ENCODE measurements at places on chromosomes 3 and 15.

- DNase-seq, result no peak
Observed at GRCh38 chr3:11878837-11879236, 32.2 kb upstream of the TAMM41 start.

DNA sequence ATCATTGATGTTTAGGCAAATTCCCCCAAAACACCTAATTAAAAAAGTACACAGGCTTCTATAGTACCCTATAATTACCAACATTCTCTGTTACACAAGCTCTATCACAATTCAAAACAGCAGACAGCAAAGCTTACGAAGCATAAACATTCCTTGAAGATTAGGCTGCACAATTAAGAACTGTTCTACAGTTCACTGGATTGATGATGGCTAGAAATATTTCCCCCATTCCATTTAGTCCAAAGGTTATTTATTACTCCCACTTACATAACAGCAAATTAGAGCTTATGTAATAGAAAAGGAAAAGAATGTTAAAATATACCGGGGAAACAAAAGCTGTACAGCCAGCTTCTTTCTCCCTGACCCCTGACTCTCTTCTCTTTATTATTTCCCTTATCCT, 49.3 kb downstream of the UACA start:
- DNase-seq, result no peak

GRCh38 chr15:96053031-96053780, 277.3 kb upstream of the NR2F2 start:
- DNase-seq, result no peak

- no peak for DNase-seq
Observed at GRCh38 chr15:68417897-68418296, 14.1 kb downstream of the ITGA11 start.

GRCh38 chr3:132721479-132722164, 587 bp downstream of the NPHP3 start:
- no peak for DNase-seq

GRCh38 chr3:144810160-144810559, 838.5 kb downstream of the DIPK2A start:
- DNase-seq, result peak; percentile 7

DNA sequence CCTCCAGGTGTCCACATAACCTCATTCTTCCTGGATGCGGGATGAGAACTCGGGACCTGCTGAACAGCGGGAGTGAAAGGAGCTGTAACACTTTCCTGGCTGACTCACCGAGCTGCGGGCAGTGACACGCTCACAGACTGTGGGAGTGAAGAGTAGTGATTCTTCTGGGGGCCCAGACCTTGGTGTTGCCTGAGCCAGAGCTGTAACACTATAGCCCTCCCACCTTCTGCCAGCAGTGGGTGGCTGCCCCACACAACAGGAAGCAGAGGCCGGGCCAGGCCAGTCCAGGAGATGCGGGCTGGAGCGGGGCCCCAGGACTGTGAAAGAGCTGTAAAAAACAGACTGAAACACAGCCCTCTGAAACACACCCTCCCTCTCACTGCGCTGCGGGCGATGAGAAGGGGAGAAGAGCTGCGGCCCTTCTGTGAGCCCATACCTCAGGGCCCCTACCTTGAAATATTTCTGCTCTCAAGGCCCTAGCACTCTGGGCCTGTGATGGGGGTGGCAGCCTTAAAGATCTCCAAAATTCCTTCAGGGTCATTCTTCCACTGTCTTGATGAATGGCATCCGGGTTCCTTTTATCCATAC, 464.0 kb upstream of the CCDC54 start:
- DNase-seq, result no peak

Measured in GM12864 (cell line).